Activated CD4-positive, alpha-beta T cell treated with anti-CD3 and anti-CD28 coated beads, Interleukin-2, amount 10 ng/mL, durations not matched to agents 24 days and 14 days (primary cell): ENCODE measurements at places on chromosomes 7 and 10. TPM values are rescaled to one million over a fixed set of nuclear protein-coding genes. Genes with fewer than 3 reads are reported as not detected.

DNA sequence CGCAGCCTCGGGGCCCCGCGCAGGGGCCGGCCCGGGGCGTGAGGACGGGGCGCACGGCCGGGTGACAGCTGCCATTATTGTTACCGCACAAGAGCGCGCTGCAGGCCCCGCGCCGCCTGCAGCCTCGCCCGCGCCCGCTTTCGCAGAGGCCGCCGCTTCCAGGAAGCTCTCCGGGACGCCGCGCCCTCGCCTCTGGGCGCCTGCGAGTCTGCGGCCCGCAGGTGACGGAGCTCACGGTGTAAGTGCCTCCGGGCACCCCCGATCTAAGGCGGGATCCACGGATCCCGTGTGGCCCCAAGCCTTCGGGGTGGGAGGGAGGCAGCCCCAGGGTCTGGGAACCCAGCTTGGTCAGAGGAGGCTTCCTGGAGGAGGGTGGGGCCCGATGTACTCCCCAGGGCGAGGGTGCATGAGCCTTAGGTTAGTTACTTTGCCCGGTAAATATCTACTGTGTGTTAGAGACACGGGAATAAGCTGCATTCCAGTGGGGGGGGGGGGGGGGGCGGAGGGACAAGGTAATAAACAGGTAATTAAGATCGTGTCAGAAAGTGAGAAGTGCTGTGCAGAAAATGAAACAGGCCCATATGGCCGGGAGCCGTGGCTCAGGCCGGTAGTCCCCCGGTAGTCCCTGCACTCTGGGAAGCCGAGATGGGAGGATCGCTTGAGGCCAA lies 638 bp downstream of the IQCE start:
- DNase-seq, result peak; percentile 84

GRCh38 chr10:133471300-133472109 lies 17.8 kb downstream of the SCART1 start:
- no peak for DNase-seq

GRCh38 chr7:40137563-40137962 lies 2.8 kb downstream of the SUGCT start:
- no peak for DNase-seq

GRCh38 chr7:70480927-70481569 lies 650.9 kb upstream of the GALNT17 start:
- DNase-seq, result no peak

- DNase-seq, result no peak
Observed at GRCh38 chr7:103524042-103524907, 78.3 kb upstream of the SLC26A5 start.

DNA sequence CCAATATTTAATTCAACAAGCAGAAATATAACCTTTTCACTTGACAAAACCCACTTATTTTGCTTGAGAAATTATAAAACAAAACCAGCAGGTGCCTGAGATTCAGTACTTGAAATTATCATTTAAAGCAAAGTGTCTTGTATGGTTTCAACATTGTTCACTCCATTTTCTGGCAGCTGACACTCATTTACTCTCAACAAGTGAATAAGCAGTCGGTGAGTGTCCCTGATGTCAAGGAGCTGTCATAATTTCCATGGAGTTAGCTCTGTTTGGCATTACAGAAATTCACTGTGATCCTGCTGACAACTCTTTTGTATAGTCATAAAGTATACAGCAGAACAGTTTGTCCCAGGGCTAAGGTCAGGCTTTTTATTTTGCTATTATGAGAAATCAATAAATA lies 490.0 kb downstream of the CNTNAP2 start:
- DNase-seq, result no peak

- DNase-seq, result no peak
Observed at GRCh38 chr7:122136078-122136477, 8.0 kb downstream of the AASS start.

DNA sequence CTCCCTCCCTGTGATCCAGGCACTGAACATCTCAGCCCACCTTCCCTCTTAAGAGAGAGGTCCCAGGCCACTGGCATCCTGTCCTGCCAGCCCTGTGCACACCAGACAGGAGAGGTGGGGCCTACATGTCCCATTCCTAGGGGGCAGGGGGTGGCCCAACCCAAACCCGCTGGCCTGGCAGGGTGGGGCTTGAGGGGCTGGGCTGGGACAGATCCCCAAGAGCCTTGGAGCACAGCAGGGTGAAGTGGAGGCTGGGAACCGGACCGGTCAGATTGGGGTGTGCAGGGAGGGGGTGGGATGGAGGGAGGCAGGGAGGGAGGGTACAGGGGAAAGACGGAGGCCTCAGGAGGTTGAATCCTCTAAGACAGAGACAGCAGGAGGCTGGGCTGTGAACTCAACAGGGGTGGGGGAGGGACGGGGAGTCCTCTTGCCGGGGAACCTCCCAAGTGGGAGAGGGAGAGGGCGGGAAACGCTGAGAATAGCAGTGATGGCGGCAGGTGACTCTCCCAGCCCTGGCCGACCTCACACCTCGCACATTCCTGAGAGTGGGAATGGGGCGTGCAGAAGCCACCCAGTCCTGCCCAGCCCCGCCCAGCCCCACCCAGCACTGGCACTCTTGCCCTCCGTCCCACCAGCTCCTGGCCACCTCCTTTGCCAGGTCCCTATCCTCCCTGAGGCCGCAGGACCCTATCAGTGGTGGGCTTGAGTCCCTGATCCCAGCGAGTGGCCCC lies 6.7 kb downstream of the TSC22D4 start:
- DNase-seq, result no peak

- DNase-seq, result no peak
Observed at GRCh38 chr10:132701099-132701845, 84.7 kb downstream of the NKX6-2 start.

- DNase-seq, result no peak
Observed at GRCh38 chr10:94409021-94409657, 6.8 kb downstream of the TBC1D12 start.

DNA sequence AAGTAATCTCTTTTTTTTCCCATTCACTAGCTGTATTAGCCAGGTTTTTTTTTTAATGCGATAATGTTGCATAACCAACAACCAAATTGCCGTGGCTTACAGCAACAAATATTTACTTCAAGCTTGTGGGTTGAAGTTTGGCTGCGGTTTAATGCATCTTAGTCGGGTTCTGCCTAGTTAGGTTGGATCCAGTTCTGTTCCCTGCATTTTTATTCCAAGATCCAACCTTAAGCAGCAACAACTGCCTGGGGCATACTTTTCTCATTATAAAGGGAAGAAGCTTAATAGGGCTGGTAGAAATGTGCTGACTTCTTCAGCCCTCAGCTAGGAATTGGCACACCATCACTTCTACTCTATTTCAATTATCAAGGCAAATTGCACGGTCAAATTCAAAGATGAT lies 1115.5 kb upstream of the AUTS2 start:
- DNase-seq, result no peak

- DNase-seq, result no peak
Observed at GRCh38 chr7:83786858-83787257, 137.9 kb upstream of the SEMA3E start.

DNA sequence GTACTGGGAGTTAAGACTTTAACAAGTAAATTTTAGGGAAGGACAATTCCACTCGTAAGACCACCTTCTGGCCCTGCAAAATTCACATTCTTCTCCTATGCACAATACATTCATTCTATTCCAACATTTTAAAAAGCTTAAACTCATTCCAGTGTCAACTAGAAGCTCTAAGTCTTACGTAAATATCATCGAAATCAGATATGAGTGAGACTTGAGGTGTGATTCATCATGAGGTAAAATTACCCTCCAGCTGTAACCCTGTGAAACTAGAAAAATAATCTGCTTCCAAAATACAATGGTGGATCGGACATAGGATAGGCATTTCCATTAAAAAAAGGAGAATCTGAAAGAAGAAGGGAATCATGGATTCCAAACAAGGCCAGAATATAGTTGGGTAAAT lies 370.3 kb downstream of the CDC14C start:
- no peak for DNase-seq

DNA sequence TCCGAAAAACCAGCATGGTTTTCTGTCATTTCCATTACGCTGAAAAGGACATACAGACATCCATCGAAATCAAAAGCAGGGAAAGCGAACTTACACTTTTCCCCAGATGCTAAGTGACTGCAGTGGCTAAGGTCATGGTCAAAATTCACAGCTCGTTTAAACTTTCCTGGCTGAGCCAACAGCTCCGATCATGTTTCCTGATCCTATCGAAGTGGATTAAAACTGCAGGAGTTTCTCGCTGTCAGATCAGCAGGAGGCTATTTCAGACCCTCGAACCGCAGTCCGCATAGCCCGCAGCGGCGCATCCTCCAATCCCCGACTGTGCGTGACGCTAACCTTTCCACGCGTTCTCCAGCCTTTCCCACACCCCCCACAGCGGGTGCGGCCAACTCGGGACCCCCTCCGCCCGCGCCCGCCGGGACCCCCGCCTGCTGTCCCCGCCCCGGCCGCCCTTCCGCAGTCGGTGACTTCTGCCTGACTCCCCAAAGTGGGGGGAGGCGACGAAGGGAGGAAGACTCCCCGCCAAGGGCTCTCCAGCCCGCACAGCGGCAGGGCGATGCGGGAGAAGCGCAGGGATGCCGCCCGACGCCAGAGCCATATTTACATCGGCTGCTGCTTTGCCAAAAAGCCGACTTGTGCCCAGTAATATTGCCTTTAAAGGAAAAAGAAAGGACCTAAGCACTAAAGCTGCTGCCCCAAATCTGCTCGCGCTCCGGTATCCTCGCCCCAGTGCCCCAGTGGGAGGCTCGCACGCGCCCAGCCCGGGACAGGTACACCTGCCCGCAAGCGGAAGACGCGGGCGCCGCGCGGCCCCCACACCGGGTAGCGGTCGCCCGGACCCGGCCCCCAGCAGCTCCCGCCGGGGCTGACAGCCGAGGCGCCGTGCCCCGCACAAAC lies 1.2 kb downstream of the PIP4K2A start:
- DNase-seq, result peak; percentile 83

DNA sequence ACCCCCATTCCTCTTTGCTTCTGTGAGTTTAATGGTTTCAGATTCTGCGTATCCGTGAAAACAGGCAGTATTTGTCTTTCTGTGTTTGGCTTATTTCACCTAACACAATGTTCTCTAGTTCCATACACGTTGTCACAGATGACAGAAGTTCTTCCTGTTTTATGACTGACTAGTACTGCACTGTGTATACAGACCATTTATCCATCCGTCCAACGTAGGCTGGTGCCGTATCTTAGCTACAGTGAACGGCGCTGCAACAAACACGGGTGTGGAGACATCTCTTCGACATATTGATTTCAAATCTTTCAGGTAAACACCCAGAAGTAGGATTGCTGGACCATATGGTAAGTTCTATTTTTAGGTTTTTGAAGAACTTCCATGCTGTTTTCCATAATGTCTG lies 181.7 kb downstream of the PARD3 start:
- DNase-seq, result no peak

FOXI2 gene
- total RNA-seq, result not detected in 2 replicates

INMT gene
- total RNA-seq, result not detected in 2 replicates

PBLD gene
- 0.88 and 1.6 TPM in 2 replicates for total RNA-seq

EFCAB10 gene
- not detected in 2 replicates for total RNA-seq

NEURL1 gene
- 2.8 and 3.1 TPM in 2 replicates for total RNA-seq

CH25H gene
- not detected in 2 replicates for total RNA-seq

RTKN2 gene
- 2.7 and 3.4 TPM in 2 replicates for total RNA-seq
